Stimulated activated CD4-positive, alpha-beta T cell treated with anti-CD3 and anti-CD28 coated beads, Interleukin-1b, Interleukin-23, amount 100 ng/mL, for 1 hour (primary cell): ENCODE measurements at places on chromosomes 3 and 15.

DNA sequence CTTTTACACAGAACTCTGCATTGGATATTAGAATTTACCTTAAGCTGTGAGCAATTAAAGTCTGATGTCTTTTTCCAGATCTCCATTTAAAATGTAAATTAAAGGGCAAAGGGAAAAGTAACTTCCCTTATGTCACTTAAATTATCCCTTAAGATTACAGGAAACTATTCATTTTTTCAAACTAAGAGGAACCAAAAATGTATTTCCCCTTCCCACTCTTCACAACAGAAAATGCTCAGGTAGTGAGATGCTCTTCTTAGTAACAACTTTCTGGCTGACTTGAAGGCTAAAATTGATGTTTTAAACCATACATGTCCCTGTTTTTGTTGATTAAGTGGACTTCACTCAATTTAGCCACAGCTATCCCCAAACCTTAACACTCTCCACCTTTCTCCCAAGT is 17.6 kb downstream of the RSL24D1 start:
- no peak for DNase-seq

- DNase-seq: no peak
Measured at GRCh38 chr3:151265866-151266265, 12.5 kb downstream of the P2RY14 start.

DNA sequence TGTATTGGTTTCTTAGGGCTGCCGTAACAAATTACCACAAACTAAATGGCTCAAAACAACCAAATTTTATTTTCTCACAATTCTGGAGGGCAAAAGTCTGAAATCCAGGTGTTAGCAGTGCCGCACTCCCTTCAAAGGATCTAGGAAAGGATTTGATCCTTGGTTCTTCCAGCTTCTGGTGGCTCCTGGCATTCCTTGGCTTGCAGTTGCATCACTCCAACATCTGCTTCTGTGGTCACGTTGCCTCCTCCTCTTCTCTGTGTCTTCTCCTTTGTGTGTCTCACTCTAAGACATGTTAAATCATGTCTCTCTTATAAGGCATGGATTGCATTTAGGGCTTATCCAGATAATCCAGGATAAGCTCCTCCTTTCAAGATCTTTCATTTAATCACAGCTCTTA is 262.2 kb downstream of the MEX3B start:
- DNase-seq: no peak

GRCh38 chr3:194028434-194029004 is 107.4 kb upstream of the HES1 start:
- DNase-seq: no peak

GRCh38 chr15:76206325-76206976 is 104.8 kb downstream of the ETFA start:
- DNase-seq: no peak

- DNase-seq: no peak
Measured at GRCh38 chr15:66654739-66655375, 47.2 kb upstream of the SMAD6 start.

- DNase-seq: no peak
Measured at GRCh38 chr15:52069559-52069958, 43.0 kb downstream of the BCL2L10 start.

GRCh38 chr3:156527060-156527459 is 27.9 kb downstream of the SSR3 start:
- DNase-seq: no peak

GRCh38 chr3:31265646-31266428 is 266.9 kb upstream of the STT3B start:
- no peak for DNase-seq

GRCh38 chr3:112365035-112365434 is 32.1 kb downstream of the CD200 start:
- DNase-seq: no peak

GRCh38 chr3:52181543-52181942 is 16.4 kb upstream of the ALAS1 start:
- no peak for DNase-seq

GRCh38 chr3:114361391-114361790 is 67.6 kb downstream of the TIGIT start:
- DNase-seq: no peak

DNA sequence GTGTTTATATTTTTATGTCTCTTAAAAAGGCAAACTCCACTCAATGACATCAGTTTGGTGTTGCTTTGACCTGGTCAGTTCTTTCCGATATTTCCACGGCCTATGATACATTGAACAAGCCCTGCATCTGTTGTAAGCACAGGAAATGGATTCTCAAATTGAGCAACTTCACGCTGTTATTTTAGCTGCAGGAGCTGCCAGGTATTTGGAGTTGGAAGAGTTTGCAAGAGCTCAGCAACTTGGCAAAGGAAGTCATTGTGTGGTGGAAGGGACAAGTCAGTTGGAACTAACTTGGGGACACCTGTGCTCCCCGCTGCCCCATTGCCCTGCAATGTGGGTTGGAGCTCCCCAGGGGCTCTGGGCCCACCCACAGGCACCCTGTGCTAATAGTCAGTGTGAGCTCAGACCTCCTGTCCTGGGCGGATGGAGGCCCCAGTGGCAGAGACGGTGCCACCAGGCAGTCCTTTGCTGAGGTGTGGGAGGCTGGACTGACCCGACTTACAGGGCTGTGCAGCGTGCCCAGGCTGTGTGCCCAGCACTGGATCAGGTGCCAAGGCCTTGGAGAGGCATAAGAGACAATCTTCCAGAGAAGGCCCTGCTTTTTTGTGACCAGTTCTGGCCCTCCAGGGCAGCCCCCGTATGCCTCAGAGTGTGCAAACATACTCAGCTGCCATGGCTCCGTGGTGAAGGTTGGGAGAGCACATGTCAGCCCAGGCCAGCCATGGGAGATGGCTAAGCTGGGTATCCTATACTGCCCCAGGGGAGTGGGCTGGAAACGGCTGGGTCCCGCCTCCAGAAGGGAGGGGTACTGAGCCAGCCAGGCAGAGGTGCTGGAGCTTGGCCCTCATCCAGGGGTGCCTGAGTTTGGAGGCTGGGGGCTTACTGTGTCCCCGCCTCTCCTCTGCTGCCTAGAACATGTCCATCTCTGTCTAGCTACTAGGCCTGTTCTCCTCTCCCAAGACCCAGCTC is 43.5 kb downstream of the KY start:
- DNase-seq: no peak

DNA sequence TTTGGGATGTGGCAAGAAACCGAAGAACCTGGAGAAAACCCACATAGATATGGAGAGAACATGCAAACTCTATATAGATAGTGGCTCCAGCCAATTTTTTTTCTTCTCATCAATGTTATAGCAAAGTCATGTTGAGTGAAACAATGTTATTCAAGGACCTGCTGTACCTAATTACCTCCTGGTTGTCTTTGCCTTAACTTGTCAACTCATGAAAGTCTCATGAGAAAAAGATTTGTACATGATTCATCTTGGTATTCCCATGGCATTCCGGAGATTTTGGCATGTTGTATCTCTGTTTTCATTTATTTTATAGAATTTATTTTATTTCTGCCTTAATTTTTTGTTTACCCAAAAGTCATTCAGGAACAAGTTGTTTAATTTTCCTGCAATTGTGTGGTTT is 303.8 kb upstream of the CDIN1 start:
- no peak for DNase-seq

DNA sequence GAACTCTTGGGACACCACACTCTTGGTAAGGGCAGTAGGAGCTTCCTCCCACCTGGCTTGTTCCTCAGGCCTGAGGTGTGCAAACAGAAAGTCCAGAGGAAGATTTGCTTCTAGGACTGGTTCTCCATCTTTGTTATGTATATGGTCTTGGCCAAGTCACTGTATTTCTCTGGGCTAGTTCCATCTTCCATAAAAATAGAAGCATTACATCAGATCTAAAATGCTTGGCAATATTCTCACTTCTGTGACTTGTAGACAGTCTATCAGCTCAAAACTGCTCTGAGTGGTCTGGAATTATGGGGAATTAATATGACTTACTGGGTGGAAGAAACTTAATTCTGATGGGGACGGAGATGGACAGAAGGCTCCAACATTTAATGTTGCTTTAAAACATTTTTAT is 55.2 kb downstream of the TMEM108 start:
- DNase-seq: no peak

DNA sequence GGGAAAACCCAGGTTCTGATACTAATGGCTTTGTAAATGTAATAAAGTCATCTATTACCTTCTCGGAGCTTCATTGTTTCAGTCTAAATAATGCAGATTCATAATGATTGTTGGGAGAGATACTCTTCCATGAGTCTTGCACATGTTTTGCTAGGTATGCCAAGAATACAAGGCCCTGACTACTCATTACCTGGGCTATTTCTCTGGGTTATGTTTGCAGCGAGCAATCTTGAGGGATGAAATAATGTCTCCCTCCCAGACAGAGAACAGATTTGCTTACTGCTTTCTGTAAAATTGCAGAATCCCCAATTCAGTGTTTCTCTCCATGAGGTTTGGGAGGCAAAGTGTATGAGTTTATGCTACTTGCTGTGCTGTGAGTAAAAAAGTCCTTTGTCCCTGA is 6.2 kb upstream of the CLASP2 start:
- no peak for DNase-seq

DNA sequence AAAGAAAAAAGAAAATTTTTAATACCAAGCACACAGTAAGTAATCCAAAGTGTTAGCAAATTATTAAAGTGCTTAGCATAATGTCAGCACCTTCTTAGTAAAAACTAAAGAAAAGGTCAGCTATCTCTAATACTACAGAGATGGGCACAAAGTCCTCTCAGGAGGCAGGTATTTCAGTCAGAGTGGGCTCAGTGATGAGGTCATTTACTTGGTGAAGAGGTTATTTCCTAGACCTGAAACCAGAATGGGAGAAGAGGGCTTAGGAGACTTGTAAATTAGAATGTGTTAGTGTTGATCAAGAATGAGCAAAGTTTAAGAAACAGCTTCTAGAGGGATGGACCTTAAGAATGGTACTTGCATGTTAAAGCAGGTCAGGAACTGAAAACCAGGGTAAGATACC is 8.7 kb upstream of the PKM start:
- no peak for DNase-seq

GRCh38 chr3:160475153-160475552 is 25.6 kb upstream of the TRIM59 start:
- DNase-seq: no peak

DNA sequence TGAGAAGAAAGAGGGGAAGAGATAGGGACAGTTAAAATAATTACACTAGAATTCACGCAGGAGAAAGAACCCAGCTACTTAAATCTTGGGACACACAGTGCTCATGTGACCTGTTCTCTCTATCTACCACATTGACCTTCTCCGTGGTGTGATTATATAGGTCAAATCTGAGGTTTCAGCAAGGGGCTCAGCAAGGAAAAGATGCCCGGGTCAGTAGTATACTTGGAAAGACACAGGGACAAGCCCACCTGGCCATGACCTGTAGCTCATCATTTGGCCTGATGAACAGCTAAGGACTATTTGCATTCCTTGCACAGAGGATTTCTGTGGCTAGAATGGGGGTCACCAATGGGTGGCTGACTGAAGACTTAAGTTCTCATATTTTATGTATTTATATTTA is 71.9 kb downstream of the SSR3 start:
- no peak for DNase-seq

DNA sequence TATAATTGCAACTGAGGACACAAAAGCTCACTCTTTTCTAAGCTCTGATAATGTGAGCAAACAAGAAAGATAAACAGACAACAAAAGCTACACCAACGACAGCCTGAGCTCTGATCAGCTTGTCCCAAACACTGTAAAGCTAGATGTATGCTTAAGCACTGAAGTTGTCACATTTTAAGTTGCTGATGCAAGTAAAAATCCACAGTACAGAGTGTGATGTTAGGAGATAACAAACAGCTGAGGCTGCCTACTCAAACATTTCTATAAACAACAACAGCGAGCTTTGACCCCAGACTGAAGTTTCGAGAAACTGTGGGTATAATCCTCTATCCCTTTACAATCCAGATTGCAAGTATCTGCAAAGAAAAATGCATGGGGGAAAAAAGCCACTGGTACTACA is 10.7 kb downstream of the MTHFS start:
- no peak for DNase-seq

GRCh38 chr15:34079904-34080303 is 21.8 kb downstream of the EMC7 start:
- no peak for DNase-seq

DNA sequence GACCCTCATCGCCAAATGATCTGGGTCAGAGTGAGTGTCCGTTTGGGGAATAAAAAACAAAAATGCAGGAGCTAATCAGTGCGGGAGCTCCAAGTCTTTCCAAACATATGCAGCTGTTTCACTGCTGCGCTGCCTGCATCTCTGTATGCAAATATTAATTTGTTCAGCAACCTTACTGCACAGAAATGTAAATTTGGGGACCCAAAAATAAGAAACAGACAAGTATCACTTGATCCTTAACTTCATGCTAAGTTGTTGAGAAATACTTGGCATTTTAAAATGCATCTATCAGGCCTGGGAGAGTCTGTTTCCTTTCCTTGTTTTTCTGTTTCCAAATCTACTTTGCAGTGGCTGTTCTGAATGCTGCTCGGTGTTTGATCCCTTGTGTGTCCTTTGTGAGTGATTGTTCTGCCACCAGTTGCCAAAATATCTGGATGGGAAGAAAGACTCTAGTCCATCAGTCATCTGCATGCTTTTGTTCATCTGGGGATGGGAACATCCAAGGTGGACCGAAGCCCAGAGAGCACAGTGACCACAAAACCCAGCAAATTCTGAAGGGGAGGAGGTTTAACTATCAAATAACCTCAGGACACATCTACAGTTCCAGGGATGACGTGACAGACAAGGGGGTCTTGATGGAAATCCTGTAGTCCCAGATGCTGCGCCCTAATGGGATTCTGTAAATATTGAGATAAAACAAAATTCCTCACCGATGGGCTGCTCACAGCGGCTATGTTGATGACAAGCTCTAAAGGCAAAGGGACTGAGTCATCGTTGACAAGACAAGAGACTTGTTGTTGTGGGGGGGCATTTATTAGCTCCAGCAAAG is 199.5 kb upstream of the WNT5A start:
- no peak for DNase-seq

- no peak for DNase-seq
Measured at GRCh38 chr15:31847961-31848360, 182.4 kb upstream of the CHRNA7 start.

- no peak for DNase-seq
Measured at GRCh38 chr3:147914532-147914931, 505.4 kb downstream of the ZIC1 start.

DNA sequence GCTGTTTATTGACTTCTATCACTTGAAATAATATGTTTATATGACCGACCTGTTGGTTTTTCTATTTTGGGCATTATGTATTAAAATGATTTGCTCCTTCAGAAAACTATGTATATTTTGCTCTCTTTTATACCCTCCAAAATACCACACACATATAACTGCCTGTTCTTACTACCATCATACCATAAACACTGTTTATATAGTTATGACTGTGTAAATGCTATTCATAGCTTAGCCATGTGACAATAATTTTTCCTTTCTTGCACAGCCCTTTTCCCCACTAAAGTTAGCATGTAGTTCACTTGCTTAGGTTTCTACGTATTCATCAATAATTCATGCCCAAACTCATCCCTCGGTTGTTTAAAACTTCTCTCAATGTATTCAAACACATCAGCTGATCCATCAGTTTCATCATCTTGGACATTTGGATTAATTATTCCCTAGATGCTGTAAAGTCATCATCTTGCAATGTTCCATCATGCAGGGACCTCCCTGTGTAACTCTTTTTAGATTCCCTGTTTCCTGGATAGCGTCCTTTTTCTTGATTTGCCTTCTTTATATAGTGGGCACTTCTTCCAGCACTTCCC is 8.2 kb upstream of the RYK start:
- DNase-seq: no peak

- DNase-seq: no peak
Measured at GRCh38 chr3:30084316-30084715, 522.1 kb upstream of the TGFBR2 start.

- DNase-seq: no peak
Measured at GRCh38 chr3:16378415-16378814, 113.4 kb downstream of the OXNAD1 start.

GRCh38 chr3:176766862-176767261 is 430.4 kb downstream of the TBL1XR1 start:
- DNase-seq: no peak
